ENCODE measurements at places on chromosomes 4 and X.

DNA sequence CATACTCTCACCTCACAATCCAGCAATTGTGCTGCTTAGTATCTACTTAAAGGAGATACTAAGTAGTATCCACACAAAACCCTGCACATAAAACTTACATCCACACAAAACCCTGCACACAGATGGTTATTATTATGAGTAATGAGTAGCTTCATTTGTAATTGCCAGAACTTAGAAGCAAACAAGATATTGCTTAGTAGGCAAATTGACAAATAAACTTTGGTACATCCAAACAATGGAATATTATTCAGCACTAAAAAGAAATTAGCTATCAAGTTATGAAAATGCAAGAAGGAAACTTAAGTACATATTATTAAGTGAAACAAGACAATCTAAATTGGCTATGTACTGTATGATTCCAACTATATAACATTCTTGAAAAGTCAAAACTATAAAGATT is 80.6 kb downstream of the NPY2R start:
- no peak for DNase-seq

DNA sequence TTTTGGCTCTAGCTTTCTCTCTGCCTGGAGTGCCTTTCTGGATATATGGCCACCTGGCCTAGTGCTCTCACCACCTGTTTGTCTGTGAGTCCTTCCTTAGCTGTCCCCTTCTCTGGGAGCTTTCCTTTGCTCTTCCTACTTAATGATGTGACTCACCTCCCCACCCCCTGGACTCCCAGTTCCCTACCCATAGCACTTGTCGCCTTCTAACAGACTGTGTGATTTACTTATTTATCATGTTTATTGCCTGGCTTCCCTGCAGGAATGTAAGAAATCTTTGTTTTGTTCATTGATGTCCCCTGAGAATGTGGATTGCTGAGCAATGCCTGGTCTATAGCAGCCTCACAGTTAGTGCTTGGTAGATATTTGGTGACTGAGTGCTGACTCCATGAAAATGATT is 18.9 kb downstream of the ADD1 start:
- DNase-seq, result no peak

- no peak for DNase-seq
Observed at GRCh38 chr4:87002682-87003043, 67.9 kb downstream of the AFF1 start.

DNA sequence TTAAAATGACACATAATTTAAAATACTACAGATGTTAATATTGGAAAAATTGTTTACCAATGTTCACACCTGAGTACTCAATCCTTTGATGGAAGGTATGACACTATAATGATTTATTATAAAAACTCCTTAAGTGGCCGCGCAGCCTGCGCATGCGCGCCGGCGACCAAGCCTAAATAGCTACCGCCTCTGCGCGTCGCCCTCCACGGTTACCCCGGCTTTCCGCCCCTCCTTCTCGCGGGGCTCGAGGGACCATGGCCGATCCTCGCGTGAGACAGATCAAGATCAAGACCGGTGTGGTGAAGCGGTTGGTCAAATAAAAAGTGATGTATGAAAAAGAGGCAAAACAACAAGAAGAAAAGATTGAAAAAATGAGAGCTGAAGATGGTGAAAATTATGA is 170.2 kb downstream of the DMD start:
- DNase-seq, result no peak

- no peak for DNase-seq
Observed at GRCh38 chrX:19386679-19387078, 43.0 kb downstream of the PDHA1 start.

DNA sequence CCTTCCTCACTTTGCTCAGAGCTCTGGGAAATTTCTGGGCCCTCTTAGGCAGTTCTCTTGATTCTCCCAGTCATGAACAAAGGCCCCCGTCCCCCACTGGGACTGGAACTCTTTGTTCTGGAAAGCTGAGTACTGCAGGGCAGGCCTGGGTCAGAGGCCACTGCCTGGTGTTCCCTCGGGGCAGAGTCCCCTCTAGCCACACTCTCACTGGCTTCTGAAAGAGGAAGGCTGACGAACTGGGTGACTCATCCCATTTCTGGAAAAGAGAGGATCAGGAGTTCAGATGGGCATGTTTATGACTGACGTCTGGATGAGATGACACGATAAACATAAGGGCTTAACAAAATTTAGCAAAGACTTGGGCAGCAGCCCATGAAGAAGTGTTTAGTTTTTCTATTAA is 47.7 kb downstream of the DDX3X start:
- no peak for DNase-seq
